H4 (cell line): ENCODE measurements at places on chromosomes 16 and 17. TPM values are rescaled to one million over a fixed set of nuclear protein-coding genes. Genes with fewer than 3 reads are reported as not detected.

- DNase-seq = no peak
These were observed 1.2 kb downstream of the TMEM238L start for GRCh38 chr17:10802496-10803284.

GRCh38 chr16:71883168-71883848, 674 bp downstream of the ZNF821 start:
- no peak for DNase-seq

- no peak for DNase-seq
These were observed 11.8 kb downstream of the MRM1 start for GRCh38 chr17:36613155-36613554.

GRCh38 chr17:79544142-79544914, 66.5 kb downstream of the RBFOX3 start:
- DNase-seq = no peak

Gene SLC38A8
- not detected in 2 replicates for total RNA-seq

Gene PLD6
- 1.5 and 1.6 TPM in 2 replicates for total RNA-seq
